Stimulated activated CD4-positive, alpha-beta T cell treated with anti-CD3 and anti-CD28 coated beads, TNF-alpha, amount 100 ng/mL, for 4 hours (primary cell): ENCODE measurements at places on chromosomes 2 and 18.

DNA sequence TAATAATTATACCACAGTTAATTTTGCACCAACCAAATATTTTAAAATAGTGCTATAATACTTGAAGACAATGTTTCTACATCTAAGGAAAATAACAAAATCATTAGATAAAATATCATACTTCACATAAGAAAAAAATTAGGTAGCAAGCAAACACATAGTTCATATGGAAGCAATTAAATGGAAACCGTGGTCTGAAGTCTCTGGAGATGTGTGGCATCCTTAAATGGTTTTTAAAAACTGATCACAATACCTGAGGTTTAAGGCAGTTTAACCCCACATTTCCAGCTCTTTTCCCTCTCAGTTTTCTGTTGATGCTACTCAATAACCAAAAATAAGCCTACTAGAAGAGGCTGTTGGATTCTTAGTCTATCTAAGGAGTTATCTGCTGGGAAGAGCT, 71.3 kb downstream of the ASXL2 start:
- DNase-seq, result no peak

- no peak for DNase-seq
These were observed 643 bp downstream of the RMC1 start for GRCh38 chr18:23503963-23504344.

GRCh38 chr18:11224153-11224552, 74.8 kb upstream of the PIEZO2 start:
- DNase-seq, result no peak

DNA sequence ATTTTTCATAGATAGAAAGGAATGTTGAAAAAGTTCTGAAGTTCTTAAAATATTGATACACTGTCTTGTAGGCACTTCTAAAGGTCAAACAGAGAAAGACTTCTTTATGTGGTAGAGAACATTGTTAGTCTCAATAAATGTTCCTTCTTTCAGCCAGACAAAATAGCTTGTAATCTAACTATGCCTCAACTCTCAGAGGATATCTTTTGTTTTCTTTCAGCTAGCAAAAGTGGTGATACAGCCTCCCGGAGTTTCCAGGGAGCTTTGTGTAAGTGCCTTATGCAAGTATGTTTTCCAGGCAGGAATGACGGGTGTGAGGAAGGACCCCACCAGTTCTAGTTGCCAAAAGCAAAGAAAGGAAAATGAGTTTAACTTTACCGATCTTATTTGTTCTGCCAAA, 452.1 kb upstream of the ST6GAL2 start:
- no peak for DNase-seq

DNA sequence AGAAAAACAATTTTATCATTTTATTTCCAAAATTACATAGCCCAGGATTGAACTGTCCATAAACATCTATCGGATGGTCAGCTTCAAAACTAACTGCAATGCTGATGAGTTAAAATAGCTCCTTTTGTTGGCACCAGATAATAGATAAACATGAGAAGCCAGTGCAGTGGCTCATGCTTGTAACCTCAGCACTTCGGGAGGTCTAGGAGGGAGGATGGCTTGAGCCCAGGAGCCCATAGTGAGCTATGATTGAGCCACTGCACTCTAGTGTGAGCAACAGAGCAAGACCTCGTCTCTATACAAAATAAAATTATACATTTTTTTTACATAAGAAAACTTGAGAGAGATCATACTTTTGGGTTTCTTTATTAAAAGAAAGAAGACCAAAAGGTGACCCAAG, 34.6 kb upstream of the IMPA2 start:
- no peak for DNase-seq

- no peak for DNase-seq
These were observed 260.6 kb downstream of the SMAD2 start for GRCh38 chr18:47669815-47670214.

GRCh38 chr2:175147186-175147585, 20.8 kb downstream of the ATF2 start:
- DNase-seq, result no peak

DNA sequence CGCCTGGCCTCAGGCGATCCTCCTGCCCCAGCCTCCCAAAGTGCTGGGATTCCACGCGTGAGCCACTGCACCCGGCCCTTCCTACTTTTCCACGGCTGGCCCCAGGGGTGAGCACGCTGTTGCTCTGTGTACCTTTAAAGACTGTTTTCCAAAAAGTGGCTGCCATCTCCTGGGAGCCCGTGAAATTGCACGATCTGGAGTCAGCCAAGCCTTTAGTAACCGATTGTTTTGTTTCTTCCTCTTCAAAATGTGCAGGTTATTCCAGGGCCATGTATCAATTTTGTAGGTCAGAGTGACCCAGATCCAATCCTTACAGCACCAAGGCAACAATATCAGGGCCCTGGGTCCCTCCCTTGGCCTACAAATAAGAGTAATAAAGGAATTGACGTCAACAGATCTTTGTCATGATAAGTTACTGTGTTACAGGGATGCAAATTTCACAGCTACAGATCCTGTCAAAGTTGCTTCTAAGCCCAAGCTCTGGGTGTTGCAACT, 135.6 kb upstream of the ZNF236 start:
- no peak for DNase-seq

GRCh38 chr2:43065871-43066270, 160.5 kb downstream of the ZFP36L2 start:
- DNase-seq, result no peak

- DNase-seq, result no peak
These were observed 39.5 kb upstream of the NPAS2 start for GRCh38 chr2:100780203-100781008.

GRCh38 chr2:224513991-224514390, 71.2 kb downstream of the CUL3 start:
- DNase-seq, result no peak

- no peak for DNase-seq
These were observed 22.2 kb downstream of the TSN start for GRCh38 chr2:121777699-121778058.
